ENCODE measurements at places on chromosomes 3 and 15. TPM values are rescaled to one million over a fixed set of nuclear protein-coding genes. Genes with fewer than 3 reads are reported as not detected.

CLDN16 gene
- total RNA-seq: not detected

GP9 gene
- total RNA-seq: not detected

APOD gene
- 1,841 TPM for total RNA-seq

HPS3 gene
- 43.7 TPM for total RNA-seq

MORC1 gene
- total RNA-seq: not detected

ATP13A4 gene
- total RNA-seq: not detected

GOLGA8S gene
- 0.65 TPM for total RNA-seq

NUSAP1 gene
- 7.9 TPM for total RNA-seq

EDC3 gene
- 11.5 TPM for total RNA-seq

LINGO1 gene
- 0.57 TPM for total RNA-seq

STAC gene
- 7.6 TPM for total RNA-seq
